EH (cell line): ENCODE measurements at places on chromosomes 13 and 19.

- no peak for DNase-seq
Observed at GRCh38 chr13:102606537-102607309, 9.9 kb downstream of the TPP2 start.

DNA sequence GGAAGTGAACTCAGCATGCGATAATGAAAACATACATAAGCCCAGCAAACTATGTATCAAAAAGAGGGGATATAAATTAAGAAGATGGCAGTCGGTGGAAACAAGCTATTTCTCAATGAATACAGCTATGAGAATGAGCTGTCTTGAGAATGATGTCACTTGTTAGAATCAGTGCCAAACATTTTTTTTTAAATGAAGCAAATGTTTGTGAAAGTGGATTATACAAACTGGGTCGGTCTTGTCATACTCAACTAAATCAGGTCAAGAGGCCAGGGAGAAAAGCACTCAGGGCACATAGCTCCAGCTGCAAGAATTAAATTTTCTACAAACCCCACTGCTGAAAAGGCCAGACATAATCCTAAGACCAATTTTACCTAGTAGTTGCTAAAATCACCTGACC is 1048.4 kb downstream of the SLITRK1 start:
- DNase-seq, result peak; percentile 42

DNA sequence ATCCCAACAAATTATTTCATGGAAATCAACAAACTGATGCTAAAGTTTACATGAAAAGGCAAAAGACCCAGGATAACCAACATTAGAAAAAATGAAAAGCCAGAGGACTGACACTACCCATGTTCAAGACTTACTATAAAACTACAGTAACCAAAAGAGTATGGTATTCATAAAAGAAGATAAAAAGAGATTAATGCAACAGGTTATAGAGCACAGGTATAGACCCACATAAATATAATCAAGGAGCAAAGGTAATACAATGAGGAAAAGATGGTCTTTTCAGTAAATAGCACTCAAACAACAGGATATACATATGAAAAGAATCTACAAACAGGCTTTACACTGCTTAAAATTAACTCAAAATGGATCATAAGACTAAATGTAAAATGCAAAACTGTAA is 1342.7 kb downstream of the UQCRFS1 start:
- no peak for DNase-seq

- DNase-seq, result peak; percentile 16
Observed at GRCh38 chr13:98677398-98677797, 75.1 kb downstream of the SLC15A1 start.

GRCh38 chr19:30857388-30857787 is 485.2 kb downstream of the ZNF536 start:
- no peak for DNase-seq

GRCh38 chr13:95540888-95541287 is 11.6 kb upstream of the CLDN10 start:
- no peak for DNase-seq

- DNase-seq, result no peak
Observed at GRCh38 chr19:5417495-5418436, 37.5 kb upstream of the ZNRF4 start.

DNA sequence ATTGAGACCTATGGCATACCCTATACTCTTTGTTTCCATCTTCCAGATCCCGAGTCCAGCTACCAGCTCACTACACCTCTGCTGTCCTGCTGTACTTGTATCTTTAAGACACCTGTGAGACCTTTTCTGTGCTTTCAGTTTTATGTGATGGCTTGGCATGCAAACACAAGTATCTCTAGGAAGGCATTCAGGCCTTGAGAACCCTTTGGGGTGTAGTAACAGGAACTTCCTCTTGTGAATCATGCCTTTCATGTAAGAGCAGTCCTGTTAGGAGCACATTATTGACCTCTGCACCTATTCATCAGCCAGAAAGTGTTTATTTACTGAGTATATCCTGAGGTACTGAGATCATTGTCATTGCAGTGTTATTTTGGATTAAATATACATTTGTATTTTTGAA is 87.0 kb upstream of the HTR2A start:
- DNase-seq, result peak; percentile 20

GRCh38 chr19:40370997-40371801 is 18.8 kb downstream of the HIPK4 start:
- no peak for DNase-seq

- no peak for DNase-seq
Observed at GRCh38 chr19:57244513-57244912, 4.1 kb downstream of the ZNF805 start.

DNA sequence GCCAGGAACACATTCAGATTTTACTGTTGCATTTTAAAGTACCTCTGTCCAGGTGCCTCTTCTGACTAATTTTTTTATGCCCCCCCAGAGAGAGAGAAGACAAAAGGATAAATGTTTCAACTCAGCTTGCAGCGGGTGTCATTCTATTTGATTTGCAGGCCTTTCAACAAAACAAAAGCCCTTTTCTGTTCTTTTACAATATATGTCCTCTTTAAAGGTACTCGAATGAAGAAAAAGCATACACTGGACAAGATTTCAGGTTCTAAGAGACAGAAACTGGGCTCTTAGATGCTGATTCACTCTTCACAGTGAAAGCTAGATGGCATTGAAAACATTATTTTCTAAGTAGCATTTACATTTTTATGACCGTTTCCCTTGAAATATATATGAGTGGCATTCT is 2.9 kb upstream of the FRY start:
- DNase-seq, result no peak

- DNase-seq, result peak; percentile 79
Observed at GRCh38 chr19:13840305-13841085, 36.4 kb upstream of the NANOS3 start.

- peak; percentile 3 for DNase-seq
Observed at GRCh38 chr13:73025217-73026012, 33.4 kb upstream of the KLF5 start.

GRCh38 chr19:49210108-49210900 is 52.7 kb downstream of the TRPM4 start:
- DNase-seq, result peak; percentile 24

DNA sequence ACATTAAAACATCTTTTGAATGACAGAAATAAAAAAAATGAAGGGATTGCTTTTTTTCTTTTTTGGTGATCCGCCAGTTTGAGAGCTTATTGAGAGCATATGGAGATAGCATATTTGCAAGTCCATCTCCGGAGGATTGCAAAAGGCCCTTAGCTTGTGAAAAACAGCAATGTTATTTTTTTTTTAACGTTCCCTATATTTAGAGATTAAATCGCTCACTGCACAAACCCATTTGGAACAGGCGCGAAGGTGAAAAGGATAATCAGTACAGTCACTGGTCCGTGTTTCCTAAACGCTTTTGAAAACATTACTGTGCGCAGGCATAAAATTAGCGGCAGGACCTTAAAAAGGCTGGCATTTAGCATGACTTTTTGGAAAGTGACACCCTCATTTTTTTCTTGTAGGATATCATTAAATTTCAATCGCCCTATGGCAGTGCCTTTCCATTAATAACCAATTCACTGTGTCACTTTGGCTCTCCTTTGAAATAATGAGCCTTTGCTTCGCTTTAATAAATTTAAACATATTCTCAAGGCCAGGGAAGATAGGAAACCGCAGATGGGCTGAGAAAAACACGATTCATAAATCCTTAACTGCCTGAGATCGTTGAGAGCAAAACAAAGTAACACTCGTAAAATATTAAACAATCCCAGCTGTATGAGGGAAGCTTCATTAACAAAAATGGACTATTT is 342.2 kb downstream of the DACH1 start:
- no peak for DNase-seq

GRCh38 chr19:46030812-46031550 is 8.1 kb upstream of the PGLYRP1 start:
- no peak for DNase-seq

GRCh38 chr13:110617321-110618072 is 2.2 kb downstream of the NAXD start:
- DNase-seq, result peak; percentile 50

GRCh38 chr13:90374168-90374567 is 973.3 kb upstream of the MIR17HG start:
- no peak for DNase-seq

GRCh38 chr13:56720841-56721240 is 419.9 kb upstream of the PRR20A start:
- DNase-seq, result no peak
